ENCODE measurements at places on chromosomes 6 and 20.

GRCh38 chr6:32883789-32884188 is 29.8 kb downstream of the PSMB9 start:
- DNase-seq: no peak

DNA sequence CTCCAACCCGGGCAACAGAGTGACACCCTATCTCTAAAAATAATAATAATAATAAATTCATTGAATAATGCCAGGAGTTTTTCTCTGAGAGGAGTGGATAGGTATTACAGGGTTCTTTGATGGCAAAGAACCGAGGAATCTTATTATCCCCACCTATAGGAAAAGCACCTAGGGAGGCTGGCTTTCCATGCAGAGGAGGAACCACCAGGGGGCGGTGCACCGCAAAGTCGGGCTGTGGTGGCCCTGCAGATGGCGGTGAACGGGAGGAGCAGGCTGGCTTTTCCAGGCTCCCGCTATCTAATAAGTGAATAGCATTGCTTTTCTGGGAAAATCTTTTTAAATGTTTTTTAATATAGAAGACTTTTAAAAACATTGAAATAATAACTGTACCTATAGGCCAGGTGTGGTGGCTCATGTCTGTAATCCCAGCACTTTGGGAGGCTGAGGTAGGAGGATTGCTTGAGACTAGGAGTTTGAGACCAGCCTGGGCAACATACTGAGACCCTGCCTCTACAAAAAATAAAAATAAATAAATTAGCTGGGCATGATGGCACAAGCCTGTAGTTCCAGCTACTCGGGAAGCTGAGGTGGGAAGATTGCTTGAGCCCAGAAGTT is 864.2 kb downstream of the KIF16B start:
- DNase-seq: peak; percentile 39

DNA sequence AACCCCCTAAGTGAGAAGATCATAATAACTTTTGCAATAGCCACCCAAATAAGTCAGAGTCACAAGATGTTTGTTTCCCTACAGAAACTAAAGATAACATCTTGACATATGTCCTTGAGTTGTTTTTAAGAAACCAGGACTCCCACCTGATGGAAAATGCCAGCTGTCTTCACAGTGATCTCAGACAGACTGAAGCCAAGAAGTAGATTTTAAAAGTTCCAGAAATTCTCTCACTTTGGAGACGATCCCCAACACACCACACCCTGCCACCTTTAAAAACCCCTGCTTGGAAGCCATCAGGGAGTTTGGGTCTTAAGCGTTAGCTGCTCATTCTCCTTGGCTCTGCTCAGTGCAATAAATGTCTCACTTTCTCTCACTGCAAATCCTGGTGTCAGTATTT is 63.0 kb downstream of the GPR6 start:
- no peak for DNase-seq

GRCh38 chr6:78523622-78524021 is 343.7 kb upstream of the IRAK1BP1 start:
- no peak for DNase-seq

- DNase-seq: no peak
Measured at GRCh38 chr6:20126102-20126752, 86.0 kb downstream of the MBOAT1 start.

GRCh38 chr6:80211286-80211685 is 104.8 kb downstream of the BCKDHB start:
- DNase-seq: no peak

GRCh38 chr6:7723041-7723447 is 2.9 kb upstream of the BMP6 start:
- peak; percentile 8 for DNase-seq

DNA sequence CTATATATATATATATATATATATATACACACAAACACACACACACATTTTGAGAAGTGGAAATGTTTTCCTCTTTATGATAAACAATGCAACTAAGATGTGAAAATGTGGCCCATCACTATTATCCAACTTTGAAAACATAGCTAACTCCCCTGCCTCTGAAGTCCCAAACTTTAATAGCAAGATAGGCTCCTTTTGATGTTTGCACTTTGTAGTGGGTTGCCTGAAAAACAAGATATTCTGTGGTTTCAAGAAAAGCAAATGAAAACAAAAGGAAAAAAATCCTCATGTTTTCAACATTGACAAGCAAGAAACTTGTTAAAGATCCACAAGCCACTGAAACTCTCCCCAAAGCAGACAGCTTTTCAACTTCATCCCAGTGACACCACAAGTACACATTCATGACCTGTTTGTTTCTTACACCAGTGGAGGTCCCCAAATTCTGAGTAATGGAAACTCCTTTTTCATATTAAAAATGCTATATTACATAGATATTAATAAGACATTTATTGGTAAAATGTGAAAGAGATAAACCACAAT is 90.0 kb downstream of the IPCEF1 start:
- no peak for DNase-seq

- DNase-seq: no peak
Measured at GRCh38 chr20:32544260-32544722, 40.8 kb downstream of the NOL4L start.

DNA sequence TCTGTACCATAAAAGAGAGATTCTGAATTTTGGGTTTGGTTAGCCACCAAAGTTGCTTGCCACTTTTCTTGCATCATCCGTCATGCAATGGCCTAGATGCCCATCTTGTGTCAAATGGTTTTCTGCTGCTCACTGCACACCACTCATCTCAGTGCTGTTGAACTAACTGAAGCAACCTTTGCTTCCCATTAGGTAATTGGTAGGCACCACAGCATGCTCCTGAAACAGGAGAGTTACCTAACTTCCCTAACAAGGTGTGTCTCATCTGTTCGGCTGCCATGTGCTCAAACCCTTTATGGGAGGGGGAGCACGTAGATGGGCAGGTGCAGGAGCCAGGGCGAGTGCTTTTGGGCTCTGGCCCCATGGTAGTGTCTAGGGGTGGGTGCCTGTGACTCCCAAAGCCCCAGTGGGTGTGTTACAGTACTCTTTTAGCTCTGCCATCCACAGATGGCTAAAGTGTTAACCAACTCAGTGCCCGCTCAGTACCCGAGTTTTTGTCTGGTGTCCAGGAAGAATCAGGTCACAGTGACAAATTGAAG is 147.4 kb upstream of the SPACA1 start:
- no peak for DNase-seq

- no peak for DNase-seq
Measured at GRCh38 chr6:150202404-150202803, 59.6 kb downstream of the PPP1R14C start.

DNA sequence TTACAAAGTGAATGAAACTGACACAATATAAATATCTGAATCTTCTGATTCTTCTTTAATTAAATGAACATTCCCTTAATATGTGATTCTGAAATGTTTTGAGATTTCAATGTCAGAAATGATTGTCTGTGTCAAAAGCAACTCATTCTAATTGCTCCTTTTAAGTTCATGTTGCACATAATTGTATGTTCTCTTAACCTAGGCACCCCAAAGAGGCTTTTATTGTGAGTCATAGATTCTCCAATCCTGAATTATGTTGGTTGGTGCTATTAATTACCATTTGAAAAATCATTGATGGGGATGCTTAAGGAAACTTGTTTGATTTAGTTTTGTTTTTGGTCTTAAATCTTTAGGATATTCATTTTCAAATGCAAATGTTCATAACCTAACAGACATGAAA is 829.7 kb upstream of the CITED2 start:
- no peak for DNase-seq

- DNase-seq: no peak
Measured at GRCh38 chr6:137697267-137697938, 169.7 kb upstream of the TNFAIP3 start.

DNA sequence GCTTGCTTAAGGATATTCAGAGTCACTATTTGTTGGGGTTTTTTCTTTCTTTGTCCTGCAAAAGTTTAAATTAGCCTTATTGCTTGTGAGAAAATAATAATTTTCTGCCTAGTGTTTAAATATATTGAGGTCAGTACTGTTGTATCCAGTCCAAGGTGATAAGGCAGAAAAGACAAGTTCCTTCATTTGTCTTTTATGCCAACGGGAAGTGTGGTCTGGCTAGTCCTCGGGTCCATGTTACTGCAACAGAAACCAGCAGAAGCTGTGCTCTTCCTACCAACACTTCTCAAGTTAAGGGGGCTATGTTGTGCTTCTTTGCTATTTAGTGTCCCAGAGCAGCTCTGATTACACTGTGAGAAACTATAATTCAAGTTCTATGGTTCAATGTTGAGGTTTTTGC is 301.1 kb downstream of the TBC1D7 start:
- DNase-seq: no peak

GRCh38 chr6:108711071-108711470 is 137.2 kb upstream of the ARMC2 start:
- no peak for DNase-seq

GRCh38 chr6:165889636-165890403 is 226.8 kb upstream of the PDE10A start:
- no peak for DNase-seq

GRCh38 chr6:29553268-29554057 is 6.1 kb downstream of the UBD start:
- peak; percentile 7 for DNase-seq

GRCh38 chr20:54193817-54194216 is 14.1 kb upstream of the PFDN4 start:
- no peak for DNase-seq

DNA sequence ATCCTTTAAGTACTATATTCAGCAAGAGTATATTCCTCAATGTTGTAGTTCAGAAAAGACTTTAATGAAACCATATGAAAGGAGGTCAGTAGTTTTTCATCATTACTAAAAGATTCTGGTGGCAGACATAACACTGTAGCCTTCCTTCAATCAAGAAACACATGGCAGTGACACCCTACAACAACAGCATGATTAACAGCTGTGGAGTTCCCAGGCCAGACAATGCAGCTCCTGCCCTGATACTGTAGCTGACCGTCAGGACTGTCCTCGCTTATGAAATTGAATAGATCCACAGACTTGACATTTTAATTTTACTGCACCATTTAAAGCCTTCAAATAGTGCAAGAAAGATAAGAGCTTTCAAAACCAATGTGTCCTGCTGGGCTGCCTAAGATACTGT is 43.6 kb downstream of the USP45 start:
- DNase-seq: no peak

DNA sequence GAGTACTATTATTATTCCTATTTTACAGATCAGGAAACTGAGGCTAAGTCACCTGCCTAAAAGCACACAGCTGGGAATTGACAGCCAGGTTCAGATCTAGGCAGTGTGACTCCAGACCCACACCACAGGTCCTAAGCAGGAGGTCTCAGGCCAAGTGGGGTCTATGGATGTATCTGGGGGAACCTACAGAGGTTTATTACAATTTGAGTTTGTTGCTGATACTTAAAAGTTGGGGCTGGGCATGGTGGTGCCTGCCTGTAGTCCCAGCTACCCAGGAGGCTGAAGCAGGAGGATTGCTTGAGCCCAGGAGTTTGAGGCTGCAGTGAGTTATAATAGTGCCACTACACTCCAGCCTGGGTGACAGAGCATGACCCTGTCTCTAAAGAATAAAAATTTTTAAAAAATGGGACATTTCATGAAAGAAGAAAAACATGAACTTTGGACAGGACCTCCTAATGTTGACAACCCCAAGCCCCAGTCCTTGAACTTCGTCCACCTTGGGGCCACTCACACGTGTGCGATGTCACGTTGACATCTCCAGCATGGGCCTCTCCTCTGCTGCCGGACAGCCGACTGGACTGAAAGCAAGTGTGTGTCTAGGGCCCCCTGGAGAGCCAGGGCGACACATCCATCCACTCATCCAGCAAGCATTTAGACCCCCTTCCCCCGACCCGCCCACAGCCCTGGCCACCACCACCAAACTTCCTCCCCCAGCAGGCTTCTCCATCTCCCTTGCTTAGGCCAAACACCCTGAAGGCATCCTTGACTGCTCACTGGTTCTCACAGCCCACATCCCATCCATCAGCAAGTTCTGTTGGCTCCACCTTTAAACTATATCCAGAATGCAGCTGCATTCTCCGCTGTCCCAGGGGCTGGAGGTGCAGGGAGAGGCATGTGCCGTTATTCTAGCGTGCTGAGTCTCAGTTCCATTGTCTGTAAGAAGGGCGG is 40.0 kb downstream of the NOL4L start:
- no peak for DNase-seq

- no peak for DNase-seq
Measured at GRCh38 chr20:3728354-3728753, 4.1 kb upstream of the HSPA12B start.

- no peak for DNase-seq
Measured at GRCh38 chr6:37024656-37025337, 19.3 kb downstream of the FGD2 start.

DNA sequence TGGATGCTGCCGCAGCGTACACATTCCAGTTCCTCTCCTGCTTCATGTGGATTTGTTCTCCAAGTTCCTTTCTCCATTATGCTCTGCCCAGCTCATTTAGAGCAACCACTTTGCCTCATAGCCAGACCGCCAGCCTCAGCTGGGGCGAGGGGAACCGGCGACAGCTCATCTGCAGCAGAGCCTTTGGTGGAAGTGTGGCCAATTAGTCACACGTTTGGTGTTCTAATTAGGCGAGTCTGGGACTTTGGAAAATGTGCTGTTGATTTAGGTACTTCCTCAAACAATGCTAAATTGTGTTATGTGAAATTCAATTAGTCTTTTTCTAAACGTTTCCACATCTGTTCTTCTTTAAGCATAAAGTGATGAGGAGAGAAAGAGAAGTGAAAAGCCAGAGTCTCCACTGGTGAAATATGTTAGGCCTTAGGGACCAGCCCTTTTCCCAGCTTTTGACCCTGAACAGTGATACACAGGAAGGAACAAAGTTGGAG is 217.9 kb downstream of the TBX18 start:
- no peak for DNase-seq

GRCh38 chr6:40778918-40779317 is 191.8 kb upstream of the LRFN2 start:
- DNase-seq: no peak

DNA sequence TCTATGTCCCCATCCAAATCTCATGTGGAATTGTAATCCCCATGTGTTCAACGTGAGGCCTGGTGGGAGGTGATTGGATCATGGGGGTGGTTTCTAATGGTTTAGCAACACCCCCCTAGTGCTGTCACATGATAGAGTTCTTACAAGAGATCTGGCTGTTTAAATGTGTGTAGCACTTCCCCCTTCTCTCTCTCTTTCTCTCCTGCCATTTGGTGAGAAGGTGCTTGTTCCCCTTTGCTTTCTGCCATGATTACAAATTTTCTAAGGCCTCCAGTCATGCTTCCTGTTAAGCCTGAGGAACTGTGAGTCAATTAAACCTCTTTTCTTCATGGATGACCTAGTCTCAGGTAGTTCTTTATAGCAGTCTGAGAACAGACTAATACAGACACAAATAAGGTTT is 165.4 kb downstream of the OGFRL1 start:
- DNase-seq: no peak

DNA sequence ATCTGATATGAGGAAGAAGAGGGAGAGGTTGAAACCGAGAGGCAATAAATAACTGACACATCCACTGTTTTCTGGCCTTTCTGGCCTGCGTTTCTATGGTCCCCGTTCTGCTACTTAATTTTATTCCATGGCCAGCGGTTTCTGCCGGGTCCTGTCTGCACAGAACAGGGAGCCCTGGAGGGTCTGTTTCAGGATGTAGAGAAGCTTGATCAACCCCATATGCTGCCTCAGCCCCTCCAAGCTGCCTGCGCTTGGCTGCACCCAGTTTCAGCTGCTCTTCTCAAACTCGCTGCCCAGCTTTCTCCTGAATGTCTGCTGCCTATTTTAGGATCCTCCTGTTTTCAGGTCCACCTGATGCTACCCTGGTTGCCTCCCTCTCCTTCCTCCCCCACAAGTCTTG is 18.5 kb upstream of the PACSIN1 start:
- no peak for DNase-seq

Data from NCI-H1930 (cell line).